ENCODE measurements at places on chromosomes 5 and 9. TPM values are rescaled to one million over a fixed set of nuclear protein-coding genes. Genes with fewer than 3 reads are reported as not detected.

The CNTFR gene
- total RNA-seq = not detected

The GMCL2 gene
- not detected for total RNA-seq

The CSNK1A1 gene
- 345 TPM for total RNA-seq

The RLN1 gene
- not detected for total RNA-seq

The PCSK5 gene
- 9.9 TPM for total RNA-seq

The GAS1 gene
- 11.6 TPM for total RNA-seq

The PCDHAC2 gene
- total RNA-seq = 1.3 TPM

The PLPPR1 gene
- not detected for total RNA-seq

The CDKN2B-AS1 gene
- total RNA-seq = 1.3 TPM

The MEIKIN gene
- not detected for total RNA-seq

The ENTPD2 gene
- not detected for total RNA-seq

The FOXD4L5 gene
- total RNA-seq = 0.07 TPM

The CSF1R gene
- total RNA-seq = 0.69 TPM

The CARD19 gene
- 47.2 TPM for total RNA-seq

The PIP5K1B gene
- total RNA-seq = 0.13 TPM

The TAF11L8 gene
- total RNA-seq = not detected

The TMEM215 gene
- not detected for total RNA-seq

The PCDHGA11 gene
- 20.6 TPM for total RNA-seq

The LMX1B gene
- under 0.01 TPM for total RNA-seq
